H54 (cell line): ENCODE measurements at places on chromosomes 13 and 19.

GRCh38 chr13:91174886-91175501 is 172.5 kb upstream of the MIR17HG start:
- no peak for DNase-seq

DNA sequence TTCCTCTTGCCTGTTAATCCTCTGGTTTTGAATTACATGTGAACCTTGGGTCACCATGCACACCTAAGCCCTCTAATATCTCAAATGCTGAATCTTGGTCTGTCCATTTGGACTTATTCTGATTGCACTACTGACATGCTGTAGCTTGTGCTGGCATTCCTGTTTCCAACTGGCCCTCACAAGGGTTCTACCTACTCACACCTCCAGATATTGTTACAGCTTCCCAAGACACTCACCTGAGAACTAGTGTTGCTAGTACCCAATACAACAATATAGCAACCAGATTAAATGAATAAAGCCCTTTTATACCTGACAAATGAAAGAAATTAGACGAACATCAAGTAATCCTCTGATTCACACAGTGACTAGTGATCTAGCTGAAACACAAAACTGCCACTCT is 16.6 kb downstream of the TEX30 start:
- DNase-seq, result no peak

GRCh38 chr19:14160017-14160703 is 23.8 kb upstream of the ASF1B start:
- no peak for DNase-seq

- no peak for DNase-seq
These were observed 249.5 kb upstream of the SLC10A2 start for GRCh38 chr13:103315711-103316110.

- DNase-seq, result no peak
These were observed 15.7 kb downstream of the ARID3A start for GRCh38 chr19:941292-942132.

GRCh38 chr13:40208517-40208916 is 457.9 kb downstream of the FOXO1 start:
- DNase-seq, result no peak

DNA sequence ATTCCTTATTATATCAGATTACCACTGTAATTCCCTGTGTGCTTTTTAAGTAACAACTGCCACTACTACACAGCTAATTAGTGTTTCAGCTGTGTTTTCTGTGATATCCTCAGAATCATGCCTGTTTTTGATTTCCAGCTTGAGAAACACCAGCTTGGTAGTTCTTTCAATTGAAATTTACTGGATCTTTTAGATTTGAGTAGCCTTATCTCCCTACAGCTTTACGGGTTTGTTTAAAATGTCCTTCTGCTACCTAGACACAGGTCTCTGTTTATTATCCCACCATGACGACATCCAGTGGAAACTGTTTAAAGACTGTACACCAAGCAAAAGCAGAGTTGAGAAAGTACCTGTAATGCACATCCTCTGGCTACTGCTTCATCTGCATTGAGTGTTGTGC is 12.1 kb downstream of the HSPH1 start:
- DNase-seq, result no peak

DNA sequence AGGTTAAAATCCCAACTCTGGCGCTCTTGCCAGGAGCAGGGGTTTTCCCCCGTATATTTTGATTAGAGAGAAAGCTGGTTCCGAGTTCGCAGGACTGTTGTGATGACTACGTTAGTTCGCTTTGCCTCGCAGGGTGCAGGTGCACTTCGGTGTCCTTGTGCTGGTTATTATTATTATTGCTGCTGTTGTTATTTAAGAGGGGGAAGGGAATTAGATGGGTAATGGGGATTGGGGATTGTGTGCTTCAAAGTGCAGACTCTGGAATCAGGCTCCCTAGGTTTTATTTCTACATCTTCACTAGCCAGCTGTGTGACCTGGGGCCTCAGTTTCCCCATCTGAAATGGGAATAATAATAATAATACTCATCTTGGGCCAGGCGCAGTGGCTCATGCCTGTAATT is 15.2 kb downstream of the ACP7 start:
- no peak for DNase-seq

DNA sequence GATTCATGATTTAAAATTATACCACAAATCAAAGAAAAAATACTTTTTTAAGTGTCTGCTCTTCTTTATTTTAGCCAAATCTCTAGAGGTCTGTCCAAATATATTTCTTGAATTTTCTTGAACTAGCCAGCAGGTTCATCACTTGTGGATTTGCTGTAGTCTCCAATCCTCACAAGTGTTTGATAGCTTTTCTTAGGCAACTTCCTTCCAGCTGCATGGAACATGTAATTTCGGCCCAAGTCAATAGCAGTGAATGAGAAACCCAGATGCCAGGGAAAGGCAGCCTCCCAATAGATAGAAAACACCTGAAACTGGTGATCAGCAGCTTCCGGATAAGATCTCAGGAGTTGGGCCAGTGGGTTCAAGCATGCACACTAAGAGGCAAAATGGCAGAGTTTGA is 15.6 kb upstream of the RNASEH2B start:
- DNase-seq, result no peak

GRCh38 chr19:5684694-5685430 is 4.0 kb downstream of the HSD11B1L start:
- no peak for DNase-seq

- no peak for DNase-seq
These were observed 84.8 kb downstream of the SERP2 start for GRCh38 chr13:44458313-44458975.
